ENCODE measurements at places on chromosomes 3 and 15.

GRCh38 chr15:51738553-51738952, 1.1 kb upstream of the LYSMD2 start:
- no peak for DNase-seq

GRCh38 chr3:155173771-155174170, 93.7 kb downstream of the MME start:
- DNase-seq: no peak

GRCh38 chr15:60399246-60399915, 1.6 kb upstream of the ANXA2 start:
- DNase-seq: no peak

GRCh38 chr3:126314790-126315658, 42.2 kb downstream of the KLF15 start:
- no peak for DNase-seq

DNA sequence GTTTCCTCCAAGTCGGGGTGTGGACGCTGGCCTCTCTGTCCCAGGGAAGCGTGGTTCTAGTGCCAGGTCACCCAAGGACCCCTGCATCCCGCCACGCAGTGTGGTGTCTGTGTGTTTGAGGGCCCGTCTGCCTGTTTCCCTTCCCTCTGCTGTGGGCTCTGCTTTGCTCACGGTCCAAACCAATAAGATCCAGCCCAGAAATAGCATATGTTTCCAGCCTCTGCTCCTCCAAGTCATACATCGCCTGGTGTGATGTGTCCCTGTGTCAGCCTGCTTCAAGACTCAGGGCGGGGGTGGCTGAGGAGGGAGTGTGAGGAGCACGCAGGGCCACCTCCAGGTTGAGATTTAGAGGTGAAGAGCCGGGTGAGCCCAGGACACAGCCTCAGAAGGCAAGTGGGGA, 21.9 kb upstream of the RPL29 start:
- no peak for DNase-seq

DNA sequence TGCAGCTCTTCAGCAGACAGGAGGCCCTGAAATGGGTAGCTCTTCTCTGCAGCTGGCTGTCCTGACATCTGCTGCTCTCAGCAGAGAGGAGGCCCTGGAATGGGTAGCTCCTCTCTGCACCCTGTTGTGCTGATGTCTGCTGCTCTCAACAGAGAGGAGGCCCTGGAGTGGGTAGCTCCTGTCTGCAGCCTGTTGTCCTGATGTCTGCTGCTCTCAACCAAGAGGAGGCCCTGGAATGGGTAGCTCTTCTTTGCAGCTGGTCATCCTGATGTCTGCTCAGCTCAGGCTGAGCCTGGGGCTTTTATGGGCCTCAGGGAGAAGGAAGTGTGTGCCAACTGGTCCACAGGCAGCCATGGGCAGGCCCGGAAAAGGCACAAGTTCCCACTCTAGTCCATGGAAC, 66.6 kb downstream of the PIK3CB start:
- no peak for DNase-seq

DNA sequence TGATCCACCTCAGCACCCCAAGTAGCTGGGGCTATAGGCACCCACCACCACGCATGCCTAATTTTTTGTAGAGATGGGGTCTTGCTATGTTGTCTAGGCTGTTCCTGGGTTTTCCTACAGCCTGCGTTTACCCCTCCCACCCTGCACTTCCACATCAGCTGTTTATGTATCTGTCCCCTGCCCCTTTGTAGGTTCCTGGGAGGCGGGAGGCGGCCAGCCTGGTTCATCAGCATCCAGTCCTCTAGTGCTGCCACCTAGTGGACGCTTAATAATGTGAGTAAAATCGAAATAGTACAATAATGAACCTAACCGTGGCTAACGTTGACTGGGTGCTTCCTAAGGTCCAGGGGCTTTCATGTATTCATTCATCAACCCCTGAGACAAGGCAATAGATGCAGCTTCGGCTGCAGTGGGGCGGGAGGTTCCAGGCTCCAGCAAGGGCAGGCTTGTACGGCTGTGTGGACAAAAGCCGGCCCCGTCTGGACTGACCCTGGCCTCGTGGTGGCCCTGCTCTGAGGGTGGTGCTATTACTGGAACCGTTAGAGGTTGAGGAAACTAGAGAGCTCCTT, 1.2 kb upstream of the LCTL start:
- DNase-seq: peak; percentile 52

- DNase-seq: no peak
Measured at GRCh38 chr3:70096376-70097066, 97.0 kb downstream of the SAMMSON start.

GRCh38 chr3:130679218-130679617, 67.4 kb downstream of the PIK3R4 start:
- no peak for DNase-seq

GRCh38 chr15:85280203-85280602, 100.2 kb upstream of the AKAP13 start:
- no peak for DNase-seq

- DNase-seq: no peak
Measured at GRCh38 chr3:112782491-112782890, 64.2 kb downstream of the CD200R1L start.

GRCh38 chr3:158916111-158916510, 114.3 kb downstream of the MFSD1 start:
- DNase-seq: no peak

Data from CD4-positive, alpha-beta T cell treated with Interleukin-6 at 100 ng/mL for 8 hours (primary cell).